ENCODE measurements at places on chromosomes 13 and 19.

- DNase-seq, result no peak
These were observed 245.2 kb downstream of the DLEU7 start for GRCh38 chr13:50598338-50598737.

- no peak for DNase-seq
These were observed 16.0 kb downstream of the CRTC1 start for GRCh38 chr19:18699403-18700054.

DNA sequence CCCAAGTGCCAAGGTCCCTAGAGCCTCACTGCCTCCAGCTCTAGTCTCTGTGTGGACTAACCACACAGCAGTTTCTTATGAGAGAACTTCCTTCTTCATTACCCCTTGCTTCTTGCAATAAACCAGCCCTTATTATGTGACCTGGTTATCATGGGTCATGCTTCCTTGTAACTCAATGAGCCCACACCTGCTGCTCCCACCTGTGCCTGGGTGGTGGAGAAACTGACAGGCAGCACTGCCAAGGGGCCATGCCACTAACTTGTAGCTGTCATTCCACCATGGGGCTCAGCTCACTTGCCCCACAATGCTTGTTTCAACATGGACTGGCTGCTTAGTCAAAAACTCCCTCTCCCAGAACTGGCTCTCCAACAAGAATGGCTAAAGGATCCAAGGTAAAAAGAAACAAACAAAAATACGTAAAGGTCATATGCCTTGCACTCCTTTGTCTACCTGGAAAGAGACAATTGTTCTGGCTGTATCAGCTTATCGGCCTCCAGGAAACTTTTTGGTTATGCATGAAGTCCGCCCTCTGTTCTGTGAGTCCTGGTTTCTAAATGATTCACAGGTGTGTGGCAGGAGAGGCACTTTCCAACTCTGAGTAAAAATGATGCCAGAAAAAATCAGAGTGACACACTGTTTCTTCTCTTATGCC is 446.4 kb downstream of the COG6 start:
- no peak for DNase-seq

GRCh38 chr13:36530050-36530789 is 97.9 kb downstream of the CCNA1 start:
- DNase-seq, result no peak

- no peak for DNase-seq
These were observed 27.0 kb upstream of the MIER2 start for GRCh38 chr19:371501-372168.

DNA sequence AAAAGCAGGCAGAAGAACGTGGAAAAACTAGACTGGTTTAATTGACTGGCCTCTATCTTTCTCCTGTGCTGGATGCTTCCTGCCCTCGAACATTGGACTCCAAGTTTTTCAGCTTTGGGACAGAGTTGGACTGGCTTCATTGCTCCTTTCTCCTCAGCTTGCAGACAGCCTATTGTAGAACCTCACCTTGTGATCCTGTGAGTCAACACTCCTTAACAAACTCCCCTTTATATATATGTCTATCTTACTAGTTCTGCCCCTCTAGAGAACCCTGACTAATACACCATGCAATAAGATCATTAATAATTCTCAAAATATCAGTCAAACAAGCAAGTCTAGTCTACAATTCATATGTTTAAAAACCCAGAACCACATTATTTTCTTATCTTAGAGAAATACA is 662.4 kb downstream of the TBC1D4 start:
- DNase-seq, result no peak

DNA sequence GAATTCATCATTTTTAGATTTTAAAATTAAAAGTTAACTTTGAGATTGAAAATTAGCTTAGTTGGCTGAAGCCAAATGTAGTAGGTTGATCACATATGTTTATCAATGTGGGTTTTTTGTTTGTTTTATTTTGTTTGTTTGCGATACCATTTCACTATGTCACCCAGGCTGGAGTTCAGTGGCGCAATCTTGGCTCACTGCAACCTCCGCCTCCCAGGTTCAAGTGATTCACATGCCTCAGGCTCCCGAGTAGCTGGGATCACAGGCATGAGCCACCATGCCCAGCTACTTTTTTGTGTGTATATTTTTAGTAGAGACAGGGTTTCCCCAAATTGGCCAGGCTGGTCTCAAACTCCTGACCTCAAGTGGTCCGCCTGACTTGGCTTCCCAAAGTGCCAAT is 665.7 kb upstream of the SLC10A2 start:
- no peak for DNase-seq

GRCh38 chr19:19747357-19748220 is 14.7 kb upstream of the ZNF14 start:
- no peak for DNase-seq

DNA sequence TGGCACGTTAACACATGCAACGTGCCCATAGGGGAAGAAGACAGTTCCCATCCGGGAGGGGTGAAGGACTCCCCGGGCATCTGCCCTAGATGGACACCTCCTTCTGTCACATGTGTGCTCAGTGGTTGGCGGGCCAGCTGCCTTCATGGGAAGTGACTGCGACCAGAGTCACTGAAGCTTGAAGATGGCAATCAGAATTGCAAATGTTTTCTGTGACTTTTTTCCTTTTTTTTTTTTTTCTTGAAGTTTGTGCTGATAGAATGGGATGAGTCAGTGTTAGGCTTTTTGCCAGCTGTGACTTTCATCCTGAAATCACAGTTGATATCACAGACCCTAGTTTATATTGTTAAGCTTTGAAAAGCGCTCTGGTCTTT is 109.2 kb upstream of the MCF2L start:
- DNase-seq, result no peak

GRCh38 chr13:22040810-22041364 is 370.0 kb downstream of the FGF9 start:
- no peak for DNase-seq

DNA sequence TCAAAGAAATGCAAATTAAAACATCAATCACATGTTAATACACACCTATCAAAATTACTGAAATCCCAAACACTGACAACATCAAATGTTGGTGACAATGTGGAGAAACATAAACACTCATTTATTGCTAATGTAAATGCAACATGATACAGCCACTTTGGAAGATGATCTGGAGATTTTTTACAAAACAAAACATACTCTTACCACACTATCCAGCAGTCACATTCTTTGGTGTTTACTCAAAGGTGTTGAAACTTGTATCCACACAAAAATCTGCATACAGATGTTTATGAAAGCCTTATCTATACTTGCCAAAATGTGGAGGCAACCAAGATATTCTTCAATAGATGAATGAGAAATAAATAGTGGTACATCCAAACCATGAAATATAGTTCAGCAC is 1219.5 kb upstream of the PCDH20 start:
- DNase-seq, result no peak

DNA sequence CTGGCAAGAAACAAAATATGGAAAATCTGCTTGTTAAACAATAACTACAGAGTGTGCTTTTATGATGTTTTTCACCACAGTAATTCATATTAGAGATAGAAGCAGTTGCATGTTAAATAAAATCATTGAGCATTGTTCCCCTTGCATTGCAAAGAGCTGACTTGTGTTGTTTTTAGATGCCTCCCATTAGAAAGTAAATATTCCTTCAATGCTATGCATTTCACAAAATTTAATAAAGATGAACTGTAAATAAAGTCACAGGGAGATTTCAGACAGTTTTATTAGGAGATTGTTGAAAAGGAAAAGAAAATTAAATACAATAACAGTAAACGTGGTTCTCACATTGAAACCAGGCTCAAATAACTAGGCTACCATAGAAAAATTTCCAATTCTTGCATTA is 429.3 kb downstream of the DACH1 start:
- no peak for DNase-seq

DNA sequence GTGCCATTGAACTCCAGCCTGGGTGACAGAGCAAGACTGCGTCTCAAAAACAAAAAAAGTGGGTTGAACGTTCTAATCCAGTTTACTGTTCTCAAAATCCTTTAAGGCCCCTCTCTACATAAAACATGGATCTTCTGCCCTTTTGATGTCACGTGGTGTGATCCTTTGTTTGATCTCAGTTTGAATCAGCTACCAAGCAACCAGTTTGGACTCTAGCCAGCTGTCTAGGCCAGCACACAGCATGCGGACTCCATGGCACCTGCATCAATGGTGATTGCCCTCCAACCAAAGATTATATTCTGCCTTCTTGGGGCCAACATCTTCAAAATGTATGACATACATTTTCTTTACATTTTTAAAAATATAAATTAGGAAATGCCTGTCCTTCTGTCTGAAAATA is 365.4 kb downstream of the NDFIP2 start:
- peak; percentile 60 for DNase-seq

- no peak for DNase-seq
These were observed 156.0 kb downstream of the KATNAL1 start for GRCh38 chr13:30151388-30151787.

- DNase-seq, result no peak
These were observed 75.7 kb upstream of the SGCG start for GRCh38 chr13:23105051-23105450.

DNA sequence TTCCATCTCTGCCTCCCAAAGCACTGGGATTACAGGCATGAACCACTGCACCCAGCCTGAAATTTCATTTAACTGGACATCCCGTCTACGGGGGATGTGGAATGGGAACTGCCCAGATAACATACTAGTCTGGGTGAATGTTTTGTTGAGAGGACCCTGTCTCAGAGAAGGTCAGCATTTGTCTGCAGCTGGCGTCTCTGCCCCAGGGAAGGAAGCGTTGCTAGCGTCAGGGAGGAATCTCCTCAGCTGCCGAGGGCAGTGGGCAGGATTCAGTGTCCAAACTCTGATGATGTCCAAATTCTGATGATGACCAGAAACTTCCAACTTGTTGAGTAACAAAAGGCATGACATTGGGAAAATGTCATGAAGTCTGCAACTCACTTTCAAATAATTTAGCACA is 3.1 kb downstream of the NXNL1 start:
- no peak for DNase-seq

DNA sequence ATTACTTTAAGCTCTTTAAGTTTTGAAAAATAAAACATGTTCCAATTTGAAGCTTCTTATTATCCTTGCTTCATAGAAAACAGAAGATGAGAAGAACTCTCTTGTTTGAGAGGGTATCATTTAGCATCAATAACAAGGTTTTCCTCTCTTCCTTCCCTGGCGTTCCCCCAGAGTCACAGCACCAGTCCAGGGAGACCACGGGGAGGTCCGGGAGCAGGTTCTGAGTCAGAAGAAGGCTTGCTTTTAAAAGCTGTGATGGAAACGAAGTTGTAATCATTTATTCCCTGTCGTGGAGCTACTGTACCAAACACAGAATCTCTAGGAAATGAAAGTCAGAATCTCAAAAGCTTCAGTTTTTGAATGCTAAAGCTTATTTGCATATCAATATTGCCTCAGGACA is 174.0 kb upstream of the LSM14A start:
- DNase-seq, result no peak

DNA sequence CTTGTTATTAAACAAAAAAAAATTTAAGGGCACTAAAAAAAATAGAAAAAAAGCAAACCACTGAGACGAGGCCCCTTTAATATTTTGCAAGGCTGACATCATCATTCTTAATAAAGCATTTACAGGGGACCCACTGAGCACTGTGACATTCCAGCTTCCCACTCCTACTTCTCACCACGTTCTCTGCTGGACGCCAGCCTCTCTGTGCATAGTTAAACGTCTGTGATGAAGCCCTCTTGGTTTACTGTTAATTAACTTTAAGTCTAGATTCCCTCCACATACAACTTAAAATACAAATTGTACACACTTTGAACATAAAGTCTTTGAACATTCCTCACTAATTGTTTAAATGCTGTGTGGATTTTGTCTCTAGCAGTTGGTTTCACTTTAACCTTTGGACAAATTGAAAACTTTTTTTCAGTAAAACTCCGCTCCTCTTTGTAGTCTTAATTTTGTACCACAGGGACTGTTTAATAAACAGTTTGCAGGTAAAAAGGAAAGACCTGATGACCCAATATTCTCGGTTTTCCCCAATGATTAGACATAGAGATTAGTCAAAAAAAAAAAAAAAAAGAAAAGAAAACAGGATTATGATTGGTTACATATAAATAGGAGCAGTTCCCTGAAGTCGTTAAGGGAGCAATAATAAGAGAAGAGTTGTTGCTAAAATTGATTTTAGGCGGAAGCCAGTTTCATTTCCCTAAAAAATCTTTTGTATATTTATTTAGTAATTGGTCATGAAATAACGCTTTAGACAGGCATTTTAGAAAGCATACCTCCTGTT is 219.8 kb downstream of the MZT1 start:
- DNase-seq, result no peak

- DNase-seq, result no peak
These were observed 92.3 kb downstream of the TUBA3C start for GRCh38 chr13:19089315-19089714.

DNA sequence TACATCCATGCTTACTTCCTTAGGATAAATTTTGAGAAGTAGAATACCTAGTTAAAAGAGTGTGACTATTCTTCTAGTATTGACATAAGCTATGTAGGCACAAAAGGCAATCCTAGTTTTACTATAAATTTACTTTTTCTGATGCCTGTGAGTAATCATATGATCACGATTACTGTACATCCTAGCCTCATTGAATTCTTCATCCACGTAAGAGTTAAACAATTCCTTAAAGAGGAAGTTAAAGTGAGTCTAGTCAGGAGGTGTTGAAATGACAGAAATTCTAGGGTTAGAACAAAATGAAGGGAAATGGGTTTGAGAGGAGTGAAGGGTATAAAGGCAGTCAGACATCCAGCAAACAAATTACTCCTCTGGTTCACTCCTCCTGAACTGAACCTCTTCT is at the start of gene ACOD1:
TSS of gene ACOD1 (plus strand) at position 363 of the 400 bp plus-strand sequence. CDS start 48 bp downstream, outside the sequence.
- no peak for DNase-seq

GRCh38 chr19:5987077-5987818 is 9.3 kb upstream of the RANBP3 start:
- peak; percentile 73 for DNase-seq

DNA sequence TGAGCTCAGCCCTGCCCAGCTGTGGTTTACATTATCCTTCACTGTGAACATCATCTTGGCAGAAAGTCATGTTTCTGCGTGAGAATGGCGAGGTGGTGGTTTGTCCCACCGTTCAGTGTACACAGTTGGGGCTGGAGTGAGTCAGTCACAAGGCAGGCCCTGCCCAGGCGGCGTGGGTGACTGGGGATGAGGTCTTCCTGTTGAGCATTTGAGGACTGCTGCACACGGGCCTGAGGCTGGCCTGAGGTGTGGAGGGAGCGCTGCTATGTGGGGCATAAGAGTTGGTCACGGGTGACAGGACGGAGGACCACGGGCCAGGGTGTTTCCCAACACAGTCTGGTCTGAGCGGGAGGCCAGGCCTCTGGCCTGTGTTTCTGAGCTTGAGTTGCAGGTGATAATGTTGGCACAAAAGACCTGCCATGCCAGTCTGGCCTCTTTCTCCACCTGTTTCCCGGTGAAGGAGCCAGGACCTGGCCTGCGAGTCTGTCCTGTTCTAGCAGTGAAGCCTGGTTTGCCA is 13.4 kb upstream of the C19orf33 start:
- no peak for DNase-seq

- DNase-seq, result no peak
These were observed 33.6 kb downstream of the NALCN start for GRCh38 chr13:101382701-101383100.

DNA sequence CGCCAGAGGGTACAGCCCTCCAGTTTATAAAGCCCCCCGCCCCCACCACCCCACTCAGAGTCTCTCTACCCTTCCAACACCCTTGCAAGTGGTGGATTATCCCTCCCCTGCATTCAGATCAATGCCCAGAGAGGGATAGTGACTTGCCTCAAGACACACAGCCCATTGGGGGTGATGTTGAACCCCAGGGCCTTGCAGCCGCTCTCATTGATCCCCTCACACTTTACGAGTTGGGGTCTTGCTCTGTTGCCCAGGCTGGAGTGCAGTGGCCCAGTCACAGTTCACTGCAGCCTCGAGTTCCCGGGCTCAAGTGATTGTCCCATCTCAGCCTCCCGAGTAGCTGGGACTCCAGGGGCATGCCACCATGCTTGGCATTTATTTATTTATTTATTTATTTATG is 11.2 kb downstream of the TLE2 start:
- DNase-seq, result no peak
